ENCODE measurements at places on chromosomes 2 and 18.

- no peak for DNase-seq
Measured at GRCh38 chr2:158823486-158824237, 28.5 kb downstream of the DAPL1 start.

DNA sequence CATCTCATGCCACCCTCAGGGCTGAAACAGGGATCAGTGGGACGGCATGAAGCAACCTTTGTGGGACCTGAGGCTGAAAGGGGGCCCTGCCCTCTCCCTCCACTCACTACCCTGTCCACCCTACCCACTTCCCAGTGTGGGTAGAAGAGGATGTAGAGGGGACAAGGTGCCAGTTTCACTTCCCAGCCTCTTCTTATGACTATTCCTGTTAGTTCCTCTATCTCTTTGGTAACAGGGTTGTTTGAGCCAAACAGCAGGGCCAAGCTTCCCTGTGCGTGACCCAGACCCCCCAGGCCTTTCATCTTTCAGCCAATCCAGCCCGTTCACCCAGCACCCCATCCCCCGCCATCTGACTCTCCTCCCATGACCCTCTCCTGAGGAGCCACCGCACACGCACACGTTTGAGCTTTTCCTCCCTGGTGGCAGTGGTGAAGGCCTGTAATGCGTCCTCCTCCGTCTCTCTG is 82.3 kb downstream of the STPG4 start:
- DNase-seq, result no peak

DNA sequence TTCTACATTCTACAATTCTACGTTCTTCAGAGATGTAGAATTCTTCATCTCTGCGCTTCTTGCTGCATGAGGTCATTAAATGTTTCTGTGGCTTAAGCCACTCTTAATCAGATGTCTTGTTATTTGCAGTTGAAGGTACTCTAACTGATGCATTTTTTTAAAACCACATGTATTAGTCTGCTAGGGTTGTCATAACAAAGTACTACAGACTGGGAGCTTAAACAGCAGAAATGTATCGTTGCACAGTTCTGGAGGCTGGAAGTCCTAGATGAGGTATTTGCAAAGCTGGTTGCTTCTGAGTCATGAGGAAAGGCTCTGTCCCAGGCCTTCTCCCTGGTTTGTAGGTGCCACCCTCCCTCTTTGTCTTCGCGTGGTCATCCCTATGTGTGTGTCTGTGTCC is 176.3 kb upstream of the GLI2 start:
- DNase-seq, result peak; percentile 86

GRCh38 chr2:83054751-83055150 is 1404.3 kb downstream of the SUCLG1 start:
- DNase-seq, result no peak

GRCh38 chr2:83823229-83823628 is 635.9 kb downstream of the SUCLG1 start:
- DNase-seq, result no peak

DNA sequence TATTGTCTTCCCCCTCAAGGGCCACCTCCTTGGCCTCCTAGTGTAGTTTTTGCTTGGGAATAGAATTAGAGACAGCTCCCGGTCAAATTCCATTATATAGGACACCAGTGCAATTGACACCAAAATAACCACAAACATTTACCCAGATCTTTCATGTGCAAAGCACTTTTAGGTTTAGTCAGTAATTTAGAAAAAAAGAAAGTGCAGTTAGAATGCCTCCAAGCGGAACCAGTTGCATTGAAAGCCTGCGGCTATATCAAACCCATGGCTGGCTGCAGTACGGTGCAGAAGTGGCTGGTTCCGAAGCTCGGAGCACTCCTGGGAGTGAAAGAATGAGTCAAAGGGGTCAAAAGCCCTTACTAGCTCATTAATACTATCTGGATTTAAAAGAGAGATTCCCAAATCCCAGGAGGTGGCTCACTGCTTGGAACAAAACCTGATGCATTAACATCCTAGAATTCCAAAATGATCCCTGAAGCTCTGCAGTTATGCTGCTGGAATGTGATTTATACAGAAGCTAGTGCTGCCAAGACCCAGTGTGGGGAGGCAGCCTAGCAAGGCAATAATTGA is 432.2 kb upstream of the KLHL29 start:
- DNase-seq, result no peak

- no peak for DNase-seq
Measured at GRCh38 chr2:33681364-33681757, 82.3 kb upstream of the FAM98A start.

- DNase-seq, result no peak
Measured at GRCh38 chr2:165281387-165281786, 42.2 kb downstream of the SCN2A start.

GRCh38 chr2:88698027-88698413 is 6.5 kb downstream of the RPIA start:
- DNase-seq, result no peak

- DNase-seq, result no peak
Measured at GRCh38 chr2:198448789-198449188, 644.4 kb downstream of the PLCL1 start.
